ENCODE measurements at places on chromosomes 12 and 14. TPM values are rescaled to one million over a fixed set of nuclear protein-coding genes. Genes with fewer than 3 reads are reported as not detected.

The LALBA gene
- not detected for total RNA-seq

The CBLN3 gene
- 3.3 TPM for total RNA-seq

The PPP2R5E gene
- 10.2 TPM for total RNA-seq

The SOAT2 gene
- not detected for total RNA-seq

The MSI1 gene
- not detected for total RNA-seq

The FOXN4 gene
- total RNA-seq = not detected

The TOMM20L gene
- not detected for total RNA-seq

The TAS2R7 gene
- not detected for total RNA-seq

The TSPAN9 gene
- total RNA-seq = 22.0 TPM

The BEGAIN gene
- not detected for total RNA-seq

The A2M gene
- 12.1 TPM for total RNA-seq

The JAG2 gene
- 0.57 TPM for total RNA-seq

The CD4 gene
- total RNA-seq = 0.43 TPM

The DYNLL1 gene
- 228 TPM for total RNA-seq

The LRRC43 gene
- 2.6 TPM for total RNA-seq

The PZP gene
- not detected for total RNA-seq

The ACVR1B gene
- 11.8 TPM for total RNA-seq

The SMIM41 gene
- 9.8 TPM for total RNA-seq

The KCNC2 gene
- not detected for total RNA-seq

The PMEL gene
- 0.28 TPM for total RNA-seq

The PKP2 gene
- 0.55 TPM for total RNA-seq

The BIN2 gene
- not detected for total RNA-seq

The FGD4 gene
- 6.0 TPM for total RNA-seq

The SLC6A13 gene
- 0.14 TPM for total RNA-seq

The CPNE6 gene
- total RNA-seq = not detected

The DIO2 gene
- 14.1 TPM for total RNA-seq

The TAS2R46 gene
- 1.8 TPM for total RNA-seq

The LMNTD1 gene
- 0.37 TPM for total RNA-seq

The PIP4K2C gene
- total RNA-seq = 8.8 TPM

The CAND1 gene
- total RNA-seq = 102 TPM

The DEGS2 gene
- total RNA-seq = 0.46 TPM

The RFX4 gene
- not detected for total RNA-seq

The AKAP5 gene
- total RNA-seq = 0.74 TPM

The PWP1 gene
- total RNA-seq = 77.3 TPM

The LTBP2 gene
- 71.0 TPM for total RNA-seq

The DLGAP5 gene
- total RNA-seq = 3.6 TPM

The ZFYVE26 gene
- total RNA-seq = 15.4 TPM

The CELA1 gene
- total RNA-seq = not detected

The DCAF4 gene
- 10.1 TPM for total RNA-seq

The KRT73 gene
- not detected for total RNA-seq

The IL31 gene
- not detected for total RNA-seq

The RAD9B gene
- 0.46 TPM for total RNA-seq
